ENCODE measurements at places on chromosomes 4 and X.
A peak's percentile ranks its signal among the peaks of the same experiment; 100 is the strongest.

DNA sequence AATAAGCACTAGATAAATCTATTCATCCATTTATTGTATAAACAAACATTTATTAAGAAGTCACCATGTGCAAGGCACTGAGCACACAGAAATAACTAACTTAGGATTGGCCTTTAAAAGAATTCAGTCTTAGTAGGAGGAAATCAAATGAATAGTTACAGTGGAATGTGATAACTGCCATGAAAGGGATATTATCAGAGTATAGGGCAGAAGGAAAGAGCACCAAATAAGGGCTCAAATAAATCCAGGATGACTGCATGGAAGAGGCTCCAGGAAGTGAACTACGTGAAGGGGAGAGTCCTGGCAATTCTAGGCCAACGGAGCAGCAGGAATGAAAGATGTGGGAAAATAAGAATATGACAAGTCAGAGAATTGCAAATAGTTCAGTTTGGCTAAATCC is 406.0 kb downstream of the INPP4B start:
- no peak for DNase-seq

DNA sequence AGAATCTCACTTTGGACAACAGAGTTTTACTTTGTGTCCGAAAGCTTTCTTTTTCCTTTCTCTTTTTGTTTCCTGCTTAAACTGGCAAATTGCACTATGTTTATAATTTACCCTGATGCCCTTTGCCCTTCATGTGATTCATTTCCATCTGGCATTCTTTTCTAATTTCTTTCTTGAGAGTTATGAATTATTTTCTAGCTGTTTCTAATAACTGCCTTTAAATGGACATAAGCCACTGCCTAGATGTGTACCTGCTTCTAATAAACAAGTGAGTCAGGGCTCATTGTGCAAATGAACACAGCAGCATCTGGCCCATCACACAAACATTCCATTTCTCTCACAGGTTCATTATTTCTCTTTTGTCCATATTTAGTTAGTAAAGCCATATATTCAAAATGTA is 242.3 kb upstream of the GPRIN3 start:
- DNase-seq, result no peak

DNA sequence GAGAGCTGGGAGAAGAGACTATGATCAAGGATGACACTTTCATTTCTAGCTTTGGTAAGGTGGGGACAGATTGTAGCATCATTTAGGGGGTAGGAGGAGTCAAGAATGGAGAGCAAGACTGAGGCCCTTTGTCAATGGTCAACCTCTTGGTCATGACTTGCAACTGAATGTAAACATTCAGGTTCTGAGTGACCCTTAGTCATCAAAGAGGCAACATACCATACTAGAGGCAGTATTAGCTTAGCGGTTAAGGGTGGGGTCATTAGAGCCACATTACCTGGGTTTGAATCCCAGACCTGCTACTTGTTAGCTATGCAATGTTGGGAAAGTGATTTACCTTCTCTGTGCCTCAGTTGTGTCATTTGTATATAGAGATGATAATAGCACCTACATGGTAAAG is 76.5 kb downstream of the MED28 start:
- no peak for DNase-seq

DNA sequence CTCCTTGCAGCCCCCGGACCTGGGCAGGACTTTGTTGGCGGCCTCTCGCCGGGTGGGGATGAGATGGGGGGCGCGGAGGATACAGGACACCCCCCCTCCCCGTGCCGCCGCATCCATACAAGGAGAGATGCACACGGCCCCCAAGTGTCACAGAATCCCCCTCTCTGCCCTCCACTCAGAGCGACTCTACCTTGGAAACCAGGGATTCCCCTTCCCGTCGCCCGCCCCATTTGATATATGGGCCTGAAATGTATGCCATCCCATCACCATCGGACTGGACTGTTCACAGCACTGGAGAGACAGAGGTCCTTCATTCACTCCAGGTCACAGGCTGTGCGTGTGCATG is 426 bp downstream of the PORCN start:
- no peak for DNase-seq

DNA sequence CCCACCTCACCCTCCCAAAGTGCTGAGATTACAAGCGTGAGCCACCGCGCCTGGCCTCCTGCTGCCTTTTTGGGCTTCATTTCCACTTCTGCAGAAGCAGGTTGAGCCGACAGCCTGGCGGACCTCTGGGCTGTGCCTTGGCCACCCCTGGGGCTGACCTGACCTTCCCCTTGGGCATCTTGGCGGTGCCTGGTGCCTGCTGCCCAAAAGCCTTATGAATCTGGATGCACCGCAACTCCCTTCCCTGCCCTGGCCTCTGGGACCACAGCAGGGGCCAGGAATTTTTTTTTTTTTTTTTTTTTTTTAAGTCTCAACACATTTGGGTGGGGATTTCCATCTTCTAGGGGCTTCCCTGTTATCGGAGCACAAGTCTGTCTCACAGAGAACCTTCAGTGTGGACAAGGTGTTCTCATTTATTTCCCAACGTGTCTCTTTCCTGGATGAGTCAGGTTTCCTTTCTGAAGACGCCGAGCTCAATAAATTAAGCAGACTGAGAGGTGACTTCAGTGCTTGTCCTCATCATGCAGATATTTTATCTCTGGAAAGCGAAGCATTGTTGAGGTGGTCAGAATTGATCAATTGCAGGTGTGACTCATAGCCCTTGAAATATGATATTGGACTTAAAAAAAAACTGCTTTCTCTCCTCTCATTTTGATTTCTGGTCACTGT is 79.7 kb downstream of the SHROOM2 start:
- DNase-seq, result no peak

DNA sequence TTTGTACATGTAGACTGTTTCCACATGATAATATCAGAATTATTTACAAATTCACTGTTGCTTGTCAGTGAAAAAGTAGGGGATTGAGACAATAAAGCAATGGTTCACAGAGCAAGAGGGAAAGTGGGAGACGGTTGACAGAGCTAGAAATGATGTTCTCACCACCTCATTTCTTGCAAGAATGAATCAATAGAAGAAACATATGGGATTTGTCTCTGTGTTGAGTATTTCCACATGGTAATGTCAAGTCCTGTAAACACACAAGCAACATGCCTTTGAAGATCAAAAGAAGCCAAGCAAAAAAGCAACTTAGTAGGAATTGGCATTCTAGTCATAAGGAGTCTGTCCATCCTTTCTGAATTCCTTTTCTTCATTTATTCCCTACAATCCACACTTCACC is 1806.6 kb upstream of the AGA start:
- DNase-seq, result no peak

DNA sequence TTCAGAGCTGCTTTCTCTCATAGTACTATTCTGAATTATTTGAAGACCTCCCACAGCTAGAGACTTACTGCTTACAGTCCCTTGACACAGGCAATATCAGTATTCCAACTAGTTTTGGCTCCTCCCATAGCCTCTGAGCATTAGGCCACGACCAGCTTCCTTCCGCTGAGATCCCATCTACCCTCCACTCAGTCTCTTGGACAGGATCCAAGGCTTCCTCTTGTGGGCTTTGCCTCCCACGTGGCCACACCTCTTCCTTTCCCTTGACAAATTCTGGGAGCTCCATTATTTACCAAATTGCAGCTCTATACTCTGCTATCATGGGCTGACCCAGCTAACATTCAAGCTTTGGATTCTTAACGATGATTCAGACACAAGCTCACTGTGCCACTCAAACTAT is 470.4 kb upstream of the GALNT7 start:
- DNase-seq, result no peak

DNA sequence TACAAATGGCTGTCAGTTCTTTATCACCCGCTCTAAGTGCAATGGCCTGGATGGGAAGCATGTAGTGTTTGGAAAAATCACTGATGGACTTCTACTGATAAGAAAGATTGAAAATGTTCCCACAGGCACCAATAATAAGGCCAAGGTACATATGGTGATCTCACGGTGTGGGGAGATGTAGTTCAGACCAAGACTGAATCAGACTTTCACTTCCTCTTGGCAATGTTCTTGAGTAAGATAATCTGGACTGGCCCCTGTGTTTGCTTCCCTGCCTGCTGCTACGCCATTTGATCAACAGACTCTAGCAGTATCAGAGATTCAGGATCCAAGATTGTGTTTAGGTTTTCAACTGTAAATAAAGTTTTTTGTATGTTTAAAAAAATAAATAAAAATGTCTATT is 682.2 kb upstream of the AMOT start:
- no peak for DNase-seq

DNA sequence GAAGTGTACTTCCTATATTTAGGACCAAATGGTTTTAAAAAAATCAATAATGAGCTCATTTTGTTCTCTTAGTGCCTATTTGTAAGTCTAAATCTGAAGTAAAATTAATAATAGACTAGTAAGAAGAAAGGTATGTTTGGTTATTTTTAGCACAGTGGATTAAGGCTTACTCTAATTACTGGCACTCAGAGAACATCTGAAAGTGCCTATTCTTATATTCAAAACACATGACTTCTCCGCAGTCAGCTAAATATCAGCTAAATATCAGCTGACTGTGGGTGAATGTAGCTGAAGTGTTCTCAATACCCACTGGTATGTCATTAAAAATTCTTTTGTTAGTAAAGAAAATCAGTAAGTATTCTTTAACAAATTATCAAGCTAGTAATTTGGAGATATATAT is 6.0 kb downstream of the AP1S2 start:
- DNase-seq, result no peak

- no peak for DNase-seq
Observed at GRCh38 chr4:108519911-108520601, 100.3 kb upstream of the RPL34 start.

GRCh38 chr4:83779103-83780052 is 243.5 kb downstream of the GPAT3 start:
- no peak for DNase-seq

DNA sequence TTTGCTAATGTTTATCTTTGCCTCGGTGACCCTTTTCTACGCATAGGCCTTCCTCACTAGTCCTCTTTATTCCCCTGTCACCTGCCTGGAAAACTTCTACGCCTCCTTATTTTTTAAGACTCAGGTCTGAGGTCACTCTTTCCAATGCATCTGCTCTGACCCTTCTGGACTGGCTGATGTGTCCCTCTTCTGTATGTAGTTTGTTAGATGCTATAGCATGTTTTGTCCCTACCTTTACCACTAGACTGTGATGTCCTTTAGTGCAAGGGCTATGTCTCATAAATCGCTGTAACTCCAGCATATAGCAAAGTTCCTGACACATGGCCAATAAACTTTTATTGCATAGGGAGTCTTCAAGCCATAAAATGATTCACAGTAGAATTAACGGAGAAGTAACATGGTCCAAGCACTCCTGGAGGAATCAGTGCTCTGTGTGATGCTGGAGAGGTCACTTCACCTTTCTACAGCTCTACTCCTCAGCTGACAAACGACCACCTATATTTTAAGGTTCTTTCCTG is 872.5 kb upstream of the SLIT2 start:
- DNase-seq, result no peak

- no peak for DNase-seq
Observed at GRCh38 chrX:148314876-148315275, 185.5 kb upstream of the AFF2 start.

- no peak for DNase-seq
Observed at GRCh38 chr4:14125375-14126129, 498.0 kb upstream of the BOD1L1 start.

DNA sequence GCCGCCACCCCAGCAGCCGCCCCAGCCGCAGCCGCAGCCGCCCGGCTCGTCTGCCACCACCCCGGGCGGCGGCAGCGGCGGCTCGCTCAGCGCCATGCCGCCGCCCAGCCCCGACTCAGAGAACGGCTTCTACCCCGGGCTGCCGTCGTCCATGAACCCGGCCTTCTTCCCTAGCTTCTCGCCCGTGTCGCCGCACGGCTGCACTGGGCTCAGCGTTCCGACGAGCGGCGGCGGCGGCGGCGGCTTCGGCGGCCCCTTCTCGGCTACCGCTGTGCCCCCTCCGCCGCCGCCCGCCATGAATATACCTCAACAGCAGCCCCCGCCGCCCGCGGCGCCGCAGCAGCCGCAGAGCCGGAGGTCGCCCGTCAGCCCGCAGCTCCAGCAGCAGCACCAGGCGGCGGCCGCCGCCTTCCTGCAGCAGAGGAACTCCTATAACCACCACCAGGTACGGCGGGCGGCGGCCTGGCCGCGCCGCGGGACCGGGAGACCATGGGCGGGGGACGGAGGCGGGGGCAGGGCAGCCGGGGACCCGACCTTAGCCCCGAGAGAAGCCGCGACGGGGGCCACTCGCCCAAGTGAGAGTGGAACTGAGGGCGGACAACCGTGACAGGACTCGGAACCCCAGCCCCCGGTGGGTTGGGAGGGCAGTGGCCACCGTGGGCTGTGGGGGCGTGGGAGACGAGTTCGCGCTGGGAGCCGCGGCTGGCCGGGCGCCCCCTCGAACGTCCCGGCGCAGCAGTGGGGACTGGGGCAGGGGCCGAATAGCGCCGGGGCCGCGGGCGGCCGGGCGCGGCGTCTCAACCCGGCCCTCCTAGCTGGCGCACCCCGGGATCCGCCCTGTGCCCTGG is 1.8 kb downstream of the CPEB2 start:
- no peak for DNase-seq

GRCh38 chr4:111780965-111781364 is 364.3 kb upstream of the FAM241A start:
- no peak for DNase-seq

GRCh38 chr4:149120331-149121022 is 678.3 kb upstream of the NR3C2 start:
- no peak for DNase-seq

DNA sequence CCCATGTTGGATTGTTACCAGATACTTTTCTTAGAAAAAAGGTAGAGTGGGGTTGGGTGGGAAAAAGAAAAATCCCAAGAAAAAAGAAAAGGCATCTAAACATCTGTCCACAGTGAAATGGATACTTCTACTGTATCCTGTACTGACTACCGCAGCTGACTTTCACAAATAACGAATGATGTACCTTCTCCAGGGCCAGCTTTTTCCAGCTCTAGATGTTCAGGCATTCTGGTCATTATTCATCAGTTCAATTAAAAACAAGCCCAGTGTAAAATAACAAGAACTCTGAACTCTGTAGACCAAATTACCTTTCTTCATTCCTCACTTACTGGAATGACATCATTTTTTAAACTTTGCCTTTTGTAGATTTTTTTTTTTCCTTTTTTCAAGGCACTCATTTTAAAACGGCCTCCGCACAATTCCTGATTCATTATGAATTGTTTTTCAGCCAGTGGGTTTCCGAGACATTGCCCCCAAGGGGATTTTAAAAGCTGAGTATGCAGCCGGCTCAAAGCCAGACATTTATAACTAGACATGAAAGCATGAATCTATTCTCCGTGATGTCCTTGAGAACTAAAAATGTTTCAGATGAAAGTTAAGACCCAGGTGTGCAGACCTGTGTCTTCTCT is 113.5 kb downstream of the PRKX start:
- no peak for DNase-seq

- no peak for DNase-seq
Observed at GRCh38 chr4:100162027-100162685, 28.1 kb downstream of the DDIT4L start.

GRCh38 chrX:150088766-150089518 is 150.7 kb upstream of the EOLA2 start:
- no peak for DNase-seq

GRCh38 chrX:106730401-106730800 is 3.9 kb downstream of the RNF128 start:
- peak; percentile 1 for DNase-seq
